Stimulated activated CD4-positive, alpha-beta T cell treated with anti-CD3 and anti-CD28 coated beads, Interleukin-15, amount 100 ng/mL, for 24 hours (primary cell): ENCODE measurements at places on chromosomes 5 and 9.
A peak's percentile ranks its signal among the peaks of the same experiment; 100 is the strongest.

GRCh38 chr9:93525476-93525875 lies 50.9 kb upstream of the PHF2 start:
- DNase-seq: no peak

DNA sequence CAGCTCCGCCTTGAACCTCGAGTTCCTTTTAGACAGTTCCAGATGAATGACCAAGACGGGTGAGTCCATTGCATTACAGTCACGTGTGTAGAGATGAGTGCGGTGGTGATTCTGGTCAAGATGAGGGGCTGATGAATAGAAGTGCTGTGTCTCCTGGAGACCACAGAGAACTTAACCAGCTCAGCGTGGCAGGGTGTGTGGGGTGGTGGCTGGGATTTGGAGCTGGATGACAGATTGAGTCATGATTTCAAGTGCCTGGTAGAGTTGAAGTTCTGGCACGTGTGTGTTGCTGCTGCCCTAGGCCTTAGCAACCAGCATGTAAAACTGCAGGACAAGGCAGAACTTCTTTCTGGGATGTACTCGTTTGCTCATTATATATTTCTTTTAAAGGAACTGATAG lies 53.3 kb downstream of the PRRC2B start:
- DNase-seq: no peak

GRCh38 chr5:150605546-150605945 lies 34.9 kb upstream of the SYNPO start:
- no peak for DNase-seq

GRCh38 chr5:58066557-58066956 lies 393.3 kb downstream of the PLK2 start:
- DNase-seq: no peak

DNA sequence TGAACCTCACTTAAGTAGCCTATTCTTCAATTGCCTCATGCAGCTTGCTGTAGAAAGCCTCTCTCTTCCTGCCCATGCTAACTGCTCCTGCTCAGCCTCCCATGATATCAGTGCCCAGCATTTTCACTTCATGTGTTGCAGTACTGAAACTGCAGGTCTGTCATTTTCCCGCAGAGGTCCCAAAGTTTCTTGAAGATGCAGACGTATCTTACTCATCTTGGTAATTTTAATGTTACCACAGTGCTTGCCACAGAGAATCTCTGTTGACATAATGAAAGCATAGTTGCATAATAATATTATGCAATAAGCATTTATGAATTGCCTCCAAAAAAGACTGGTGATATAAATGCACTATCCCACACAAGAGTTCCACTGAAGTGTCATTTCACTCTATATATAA lies 561.1 kb upstream of the DAP start:
- DNase-seq: no peak

GRCh38 chr5:91225848-91226686 lies 157.1 kb downstream of the ARRDC3 start:
- DNase-seq: peak; percentile 66

GRCh38 chr5:156879665-156880285 lies 29.7 kb downstream of the PPP1R2B start:
- no peak for DNase-seq

DNA sequence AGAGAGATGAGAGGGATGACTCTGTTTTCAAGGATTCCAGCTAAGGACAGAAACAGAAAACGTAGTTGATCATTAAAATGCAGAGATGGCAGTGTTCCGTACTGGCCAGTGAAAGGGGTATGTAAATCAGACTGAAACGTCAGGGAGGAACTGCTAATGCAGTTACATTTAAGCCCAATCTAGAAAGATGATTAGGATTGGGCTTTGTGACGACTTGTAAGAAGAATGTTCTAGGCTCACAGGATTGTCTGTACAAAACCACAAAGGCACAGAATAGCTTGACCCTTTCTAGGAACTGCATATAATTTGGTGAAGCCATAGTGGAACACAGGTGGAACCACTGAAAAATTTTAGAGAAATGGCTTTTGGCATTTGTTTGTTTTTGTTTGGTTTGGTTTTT lies 55.6 kb upstream of the TESK1 start:
- DNase-seq: no peak

- DNase-seq: no peak
These were observed 352.4 kb downstream of the ARRDC3 start for GRCh38 chr5:91030521-91031401.

GRCh38 chr9:13427587-13427986 lies 148.1 kb upstream of the MPDZ start:
- no peak for DNase-seq

- DNase-seq: no peak
These were observed 168.7 kb upstream of the FST start for GRCh38 chr5:53311681-53312080.

GRCh38 chr5:139146809-139147482 lies 51.2 kb downstream of the SIL1 start:
- DNase-seq: no peak

DNA sequence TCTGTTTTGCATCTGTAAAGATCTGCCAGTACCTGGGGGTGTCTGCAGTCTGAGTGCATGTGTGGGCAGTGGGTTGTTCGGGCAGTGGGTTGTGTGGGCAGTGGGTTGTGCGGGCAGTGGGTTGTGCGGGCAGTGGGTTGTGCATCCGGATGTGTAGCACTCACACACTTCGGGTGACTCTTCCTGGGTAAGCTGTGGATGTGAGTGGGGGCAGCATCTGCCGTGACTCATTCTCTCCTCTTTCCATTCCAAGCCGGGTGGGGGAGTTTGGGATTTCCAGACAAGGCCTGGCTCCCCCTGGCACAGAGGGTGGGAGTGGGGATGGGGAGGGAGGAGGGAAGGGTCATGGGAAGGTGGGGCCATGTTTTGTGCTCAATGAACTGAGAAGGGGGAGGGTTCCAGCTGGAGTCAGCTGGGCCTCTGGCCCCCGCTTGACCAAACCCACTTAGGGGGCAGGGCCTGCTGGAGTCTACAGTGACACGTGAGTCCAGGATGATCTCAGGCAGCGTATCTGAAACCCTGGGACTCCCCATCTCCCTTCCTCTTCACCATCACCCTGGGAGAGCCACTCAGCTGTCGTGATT lies 8.3 kb downstream of the CRB2 start:
- DNase-seq: no peak

GRCh38 chr9:4306066-4306776 lies 6.4 kb upstream of the GLIS3 start:
- DNase-seq: peak; percentile 63
